Activated CD4-positive, alpha-beta T cell treated with anti-CD3 and anti-CD28 coated beads, Interleukin-2, amount 10 ng/mL, durations not matched to agents 7 days and 5 days (primary cell): ENCODE measurements at places on chromosomes 4 and X. TPM values are rescaled to one million over a fixed set of nuclear protein-coding genes. Genes with fewer than 3 reads are reported as not detected.
A peak's percentile ranks its signal among the peaks of the same experiment; 100 is the strongest.

The ESX1 gene
- not detected for total RNA-seq

The GAGE1 gene
- not detected for total RNA-seq

The TLR3 gene
- total RNA-seq = 0.97 TPM

The PPP2R2C gene
- total RNA-seq = not detected

The NSUN7 gene
- not detected for total RNA-seq

The NKX3-2 gene
- total RNA-seq = not detected

- H3K27me3 ChIP-seq = no peaks in the 10 kb centered on the region
- DNase-seq = no peak
- H3K4me3 ChIP-seq = no peak overlapping the region
These were observed 7.8 kb downstream of the FLNA start for GRCh38 chrX:154366666-154367055.

DNA sequence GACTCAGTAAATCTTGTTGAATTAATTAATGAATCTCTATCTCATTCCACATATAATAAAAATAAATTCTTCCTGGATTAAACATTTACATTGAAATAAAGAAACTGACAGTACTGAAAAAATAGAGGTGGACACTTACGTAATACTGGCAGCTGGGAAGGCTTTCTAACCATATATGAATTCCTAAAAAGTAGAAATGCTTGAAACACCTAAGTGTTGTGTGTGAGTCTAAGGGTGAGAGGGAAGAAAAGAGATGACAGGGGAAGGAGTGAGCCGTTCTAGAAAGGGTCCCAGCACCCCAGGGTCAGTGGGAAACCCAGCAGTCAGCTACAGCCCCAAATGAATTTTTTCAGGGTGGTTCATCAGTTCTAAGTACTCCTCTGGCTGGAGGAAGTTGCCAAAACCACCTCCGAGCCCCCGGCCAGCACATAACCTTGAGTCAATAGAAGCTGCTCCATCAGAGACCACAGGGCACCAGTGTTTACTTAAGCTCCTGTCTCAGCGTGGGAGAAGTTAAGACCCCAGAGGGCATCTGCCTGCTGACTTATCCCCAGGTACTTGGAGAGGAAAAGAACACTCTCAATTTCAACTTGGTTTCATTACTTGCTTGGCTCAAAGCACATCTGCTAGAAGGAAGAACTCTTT is 18.3 kb downstream of the GAB3 start:
- peaks cover 6% of the 10 kb centered on the region for H3K36me3 ChIP-seq
- peaks cover 94% of the 10 kb centered on the region for H3K4me1 ChIP-seq
- H3K4me3 ChIP-seq = peak overlapping the region; percentile 59
- DNase-seq = no peak
- H3K27me3 ChIP-seq = no peaks in the 10 kb centered on the region
- peak overlapping the region; percentile 95 for H3K27ac ChIP-seq

- H3K27me3 ChIP-seq = peaks cover 25% of the 10 kb centered on the region
- H3K27ac ChIP-seq = no peak overlapping the region
- DNase-seq = no peak
These were observed 218.7 kb downstream of the NWD2 start for GRCh38 chr4:37463033-37463856.

DNA sequence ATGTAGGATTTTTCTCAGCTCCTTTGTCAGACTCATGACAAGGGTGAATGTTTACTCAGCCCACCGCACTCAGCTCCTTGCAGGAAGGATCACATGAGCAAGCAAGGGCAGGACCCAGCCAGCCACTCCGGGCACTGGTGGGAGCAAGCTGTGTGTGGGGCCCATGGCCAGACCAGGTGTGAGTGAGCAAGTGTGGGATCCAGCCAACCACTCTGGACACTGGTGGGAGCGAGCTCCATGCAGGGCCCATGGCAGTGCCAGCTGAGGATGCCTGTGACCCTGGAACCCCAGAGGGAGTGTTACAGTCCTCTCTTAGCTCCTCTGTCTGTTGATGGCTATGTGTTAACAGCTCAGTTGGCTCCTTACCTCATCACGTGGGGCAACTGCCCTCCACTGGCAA is 2750.6 kb downstream of the PCDH7 start:
- H3K27me3 ChIP-seq = no peaks in the 10 kb centered on the region
- no peaks in the 10 kb centered on the region for H3K36me3 ChIP-seq
- no peak for DNase-seq
- H3K4me1 ChIP-seq = no peaks in the 10 kb centered on the region
- no peak overlapping the region for H3K27ac ChIP-seq

DNA sequence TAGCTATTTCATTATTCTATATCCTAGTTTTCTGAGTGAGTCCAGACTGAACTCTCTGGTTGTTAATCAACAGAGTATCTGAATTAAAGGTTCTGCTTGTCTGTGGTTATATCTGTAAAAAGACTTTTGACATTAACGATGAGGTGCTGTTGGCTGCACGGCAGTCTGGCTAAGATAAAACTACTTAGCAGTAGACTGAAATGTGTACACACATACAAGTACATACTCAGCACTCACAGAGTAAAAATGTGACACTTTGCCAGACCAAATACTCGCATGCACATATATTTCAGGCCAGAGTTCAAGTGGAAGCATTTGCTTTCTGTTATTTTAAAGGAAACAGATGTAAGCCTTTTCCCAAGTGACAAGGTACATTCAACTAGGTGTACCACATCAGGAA is 80.5 kb downstream of the PRDM5 start:
- peaks cover 7% of the 10 kb centered on the region for H3K4me1 ChIP-seq
- no peaks in the 10 kb centered on the region for H3K36me3 ChIP-seq
- H3K27me3 ChIP-seq = no peaks in the 10 kb centered on the region
- H3K4me3 ChIP-seq = no peak overlapping the region

DNA sequence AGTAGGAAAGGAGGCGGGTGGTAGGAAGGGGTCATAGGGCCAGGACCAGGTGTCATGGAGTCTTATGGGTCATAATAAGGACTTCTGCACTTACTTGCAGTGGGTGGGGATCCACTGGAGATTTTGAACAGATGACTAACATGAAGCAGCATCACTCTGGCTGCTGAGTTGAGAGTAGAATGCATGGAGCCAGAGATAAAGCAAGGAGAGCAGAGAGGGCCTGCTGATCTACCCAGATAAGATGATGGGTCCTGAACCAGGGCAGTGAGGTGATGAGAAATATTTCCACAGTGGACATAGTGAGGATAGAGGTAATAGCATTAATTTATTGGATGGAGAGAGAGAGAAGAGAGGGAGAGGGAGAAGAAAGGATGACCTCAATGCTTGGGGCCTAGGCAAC is 48.0 kb downstream of the HCCS start:
- no peaks in the 10 kb centered on the region for H3K36me3 ChIP-seq
- H3K27ac ChIP-seq = no peak overlapping the region
- no peaks in the 10 kb centered on the region for H3K4me1 ChIP-seq
- no peak overlapping the region for H3K4me3 ChIP-seq
- DNase-seq = no peak

DNA sequence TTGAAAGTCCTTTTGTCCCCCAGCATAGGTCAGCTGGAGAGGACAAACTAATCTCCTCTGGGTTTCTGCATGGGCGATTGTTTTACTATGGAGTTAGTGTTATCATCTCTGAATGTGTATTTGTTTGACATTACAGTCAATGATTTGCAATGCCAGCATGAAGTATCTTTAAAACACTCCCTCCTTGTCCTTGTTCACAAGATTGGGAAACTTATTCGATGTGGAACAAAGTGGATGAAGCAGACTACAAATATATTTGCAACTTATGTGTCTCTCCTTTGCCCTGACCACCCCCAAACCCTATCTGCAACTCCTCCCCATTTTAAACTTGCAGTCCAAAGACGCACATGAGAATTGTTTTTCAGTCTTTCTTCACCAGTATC is 1.5 kb upstream of the PITX2 start:
- H3K4me3 ChIP-seq = no peak overlapping the region
- no peak for DNase-seq
- peaks cover 9% of the 10 kb centered on the region for H3K36me3 ChIP-seq
- peaks cover 94% of the 10 kb centered on the region for H3K27me3 ChIP-seq

GRCh38 chr4:145069361-145069760 is 28.6 kb downstream of the ANAPC10 start:
- H3K27me3 ChIP-seq = no peaks in the 10 kb centered on the region
- H3K36me3 ChIP-seq = peaks cover 9% of the 10 kb centered on the region
- no peak for DNase-seq
- H3K4me3 ChIP-seq = no peak overlapping the region
- H3K4me1 ChIP-seq = peaks cover 7% of the 10 kb centered on the region
- H3K27ac ChIP-seq = no peak overlapping the region

DNA sequence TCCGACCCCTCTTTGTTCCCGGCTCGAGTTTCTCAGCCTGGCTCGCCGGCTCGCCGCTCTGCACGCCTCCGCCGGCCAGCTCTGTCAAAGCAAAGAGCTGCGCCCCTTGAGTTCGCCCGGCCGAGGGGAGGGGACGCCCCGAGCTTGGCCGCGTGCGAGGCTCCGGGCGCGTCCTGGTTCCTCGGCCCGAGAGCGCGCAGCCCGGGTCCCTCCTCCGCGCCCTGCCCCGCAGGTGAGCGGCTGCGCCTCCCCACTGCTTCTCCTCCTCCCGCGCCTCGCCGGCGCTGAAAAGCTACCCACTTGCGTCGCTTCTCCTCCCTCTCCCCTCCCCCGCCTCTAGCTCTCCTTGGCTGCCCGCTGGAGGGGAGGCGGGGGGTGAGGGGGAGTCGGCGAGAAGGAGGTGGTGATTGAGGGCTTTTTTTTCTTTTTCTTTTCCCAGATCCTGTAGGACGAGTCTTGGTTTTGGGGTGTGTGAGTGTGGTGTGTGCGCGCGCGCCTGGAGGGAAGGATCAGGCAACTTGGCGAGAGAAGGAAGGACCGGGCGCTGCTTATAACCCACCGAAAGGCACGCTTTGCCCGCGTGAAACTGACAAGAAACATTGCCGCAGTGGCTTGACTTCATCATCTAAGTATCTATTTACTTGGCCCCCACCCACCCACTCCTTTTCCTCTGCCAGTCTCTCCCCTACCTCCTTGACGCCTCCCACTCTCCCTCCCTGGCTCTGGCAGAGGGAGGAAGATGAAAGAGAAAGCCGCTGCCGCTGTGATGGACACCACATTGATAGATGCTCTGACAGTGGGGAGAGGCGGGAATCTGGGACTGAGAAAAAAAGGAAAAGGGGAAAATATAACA is at the start of gene LEF1:
Gene LEF1 (minus strand): TSS at position 262 of the 853 bp plus-strand sequence. CDS start 1,165 bp downstream, outside the sequence.
- peaks cover 31% of the 10 kb centered on the region for H3K36me3 ChIP-seq
- H3K4me3 ChIP-seq = peak within 1 kb of the TSS; percentile 88
- H3K27me3 ChIP-seq = peaks cover 21% of the 10 kb centered on the region
- peaks cover 33% of the 10 kb centered on the region for H3K4me1 ChIP-seq

GRCh38 chr4:171857302-171858012 is 44.3 kb downstream of the GALNTL6 start:
- no peak overlapping the region for H3K27ac ChIP-seq
- H3K27me3 ChIP-seq = no peaks in the 10 kb centered on the region
- H3K36me3 ChIP-seq = no peaks in the 10 kb centered on the region
- DNase-seq = no peak
- no peak overlapping the region for H3K4me3 ChIP-seq

GRCh38 chrX:132887569-132887968 is 70.9 kb downstream of the HS6ST2 start:
- H3K27ac ChIP-seq = no peak overlapping the region
- H3K27me3 ChIP-seq = peaks cover 5% of the 10 kb centered on the region
- H3K4me3 ChIP-seq = no peak overlapping the region

GRCh38 chr4:7252510-7253340 is 60.4 kb downstream of the SORCS2 start:
- no peaks in the 10 kb centered on the region for H3K27me3 ChIP-seq
- no peak overlapping the region for H3K27ac ChIP-seq
- no peaks in the 10 kb centered on the region for H3K36me3 ChIP-seq

DNA sequence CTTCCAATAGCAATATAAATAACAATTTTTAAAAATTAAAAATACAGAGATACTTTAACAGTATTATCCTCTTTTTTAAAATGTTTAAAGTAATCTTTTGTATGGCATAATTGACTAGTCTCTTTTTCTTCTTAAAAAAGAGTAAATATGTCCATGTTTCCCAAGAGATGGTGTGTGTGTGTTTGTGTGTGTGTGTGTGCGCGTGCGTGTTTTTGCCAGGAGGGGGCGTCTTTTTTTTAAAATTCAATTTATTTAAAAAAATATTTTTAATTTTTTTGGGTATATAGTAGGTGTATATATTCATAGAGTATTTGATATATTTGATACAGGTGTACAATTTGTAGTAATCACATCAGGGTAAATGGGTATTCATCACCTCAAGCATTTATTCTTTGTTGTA is 1073.7 kb downstream of the PCDH7 start:
- H3K27ac ChIP-seq = no peak overlapping the region
- H3K36me3 ChIP-seq = no peaks in the 10 kb centered on the region
- no peaks in the 10 kb centered on the region for H3K4me1 ChIP-seq
- no peaks in the 10 kb centered on the region for H3K27me3 ChIP-seq
- DNase-seq = no peak

DNA sequence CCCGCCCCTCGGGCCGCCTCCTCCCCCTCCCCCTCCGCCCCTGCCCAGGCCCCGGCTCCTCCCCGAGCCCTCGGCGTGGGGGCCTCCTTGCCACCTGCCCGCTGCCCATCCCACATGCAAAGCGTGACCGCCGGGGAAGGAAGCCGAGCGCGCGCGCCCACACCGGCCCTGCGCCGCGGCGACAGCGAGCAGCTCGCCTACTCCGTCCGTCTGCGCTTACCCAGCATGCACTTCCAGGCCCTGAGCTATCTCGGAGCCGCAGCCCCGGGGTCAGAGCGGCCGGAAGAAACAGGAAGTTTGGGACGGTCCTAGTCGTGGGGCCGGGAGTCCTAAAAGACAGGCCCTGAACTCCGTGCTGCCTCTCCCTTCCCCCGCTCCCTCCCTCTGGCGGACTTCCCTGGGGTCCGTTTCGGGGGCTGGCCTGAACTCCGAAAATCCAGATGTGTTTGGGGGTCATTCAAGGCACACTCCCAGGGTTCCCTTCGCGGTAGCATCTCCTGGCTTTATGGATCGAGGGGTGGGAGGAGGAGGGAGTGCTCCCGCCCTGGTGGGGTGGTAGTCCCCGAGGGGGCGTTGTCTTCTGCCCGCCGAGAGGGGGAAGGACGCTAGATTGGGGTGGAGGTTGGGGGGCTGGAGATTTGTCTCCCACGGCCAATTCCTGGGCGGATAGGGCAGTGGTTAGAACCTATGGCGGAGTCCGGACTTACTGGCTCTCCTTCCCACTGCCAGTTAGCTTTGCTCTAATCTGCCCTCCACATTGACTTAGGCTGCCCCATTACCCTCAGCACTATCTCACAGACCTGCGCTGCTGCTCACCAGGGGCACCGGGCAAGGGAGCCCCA is 25.0 kb upstream of the BCORL1 start:
- peaks cover 10% of the 10 kb centered on the region for H3K27me3 ChIP-seq
- peaks cover 43% of the 10 kb centered on the region for H3K4me1 ChIP-seq
- peak overlapping the region; percentile 55 for H3K4me3 ChIP-seq

DNA sequence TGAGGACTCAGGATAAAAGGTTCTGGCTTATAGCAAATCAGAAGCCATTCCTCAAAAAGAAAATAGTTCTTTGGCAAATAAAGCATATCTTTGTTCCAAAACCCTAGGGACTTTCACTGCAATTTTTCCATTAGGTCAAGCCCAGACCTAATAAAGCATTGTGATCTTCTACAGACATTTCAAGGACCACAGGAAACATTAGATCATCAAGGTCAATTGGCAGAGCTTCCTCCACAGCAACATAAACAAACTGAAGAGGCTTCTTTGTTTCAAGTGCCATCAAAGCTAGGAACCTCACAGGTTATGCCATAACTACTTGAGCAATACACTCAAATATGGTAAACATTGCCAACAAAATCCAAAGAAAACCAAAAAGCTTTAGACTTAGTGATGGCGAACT is 144.9 kb downstream of the ANXA5 start:
- no peaks in the 10 kb centered on the region for H3K36me3 ChIP-seq
- DNase-seq = no peak
- peaks cover 20% of the 10 kb centered on the region for H3K27me3 ChIP-seq
- no peaks in the 10 kb centered on the region for H3K4me1 ChIP-seq
